ENCODE measurements at places on chromosomes 13 and 19.

GRCh38 chr19:49614096-49614833, 23.3 kb downstream of the PRR12 start:
- DNase-seq = peak; percentile 44

DNA sequence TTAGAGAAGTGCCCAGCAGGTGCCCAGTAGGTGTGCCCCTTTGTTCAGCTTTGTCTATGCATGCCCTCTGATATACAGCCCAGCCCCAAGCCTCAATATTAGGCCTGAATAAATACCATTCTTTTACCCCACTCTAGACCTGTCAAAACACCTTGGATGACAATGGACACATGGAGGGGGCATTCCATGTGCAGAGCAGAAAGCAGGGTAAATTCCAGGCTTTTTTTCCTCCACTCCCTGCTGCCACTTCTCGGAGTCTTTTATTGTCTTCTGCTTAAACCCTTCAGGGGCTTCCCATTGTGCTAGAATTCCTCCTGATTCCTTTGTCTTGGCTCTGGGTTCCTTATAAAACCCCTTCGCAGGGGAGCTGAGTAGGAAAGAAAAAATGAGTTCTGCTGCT, 5.8 kb upstream of the FRY start:
- DNase-seq = no peak

GRCh38 chr13:47628666-47629065, 372.4 kb downstream of the SUCLA2 start:
- no peak for DNase-seq

GRCh38 chr13:32284927-32285632, 30.1 kb downstream of the ZAR1L start:
- DNase-seq = no peak

DNA sequence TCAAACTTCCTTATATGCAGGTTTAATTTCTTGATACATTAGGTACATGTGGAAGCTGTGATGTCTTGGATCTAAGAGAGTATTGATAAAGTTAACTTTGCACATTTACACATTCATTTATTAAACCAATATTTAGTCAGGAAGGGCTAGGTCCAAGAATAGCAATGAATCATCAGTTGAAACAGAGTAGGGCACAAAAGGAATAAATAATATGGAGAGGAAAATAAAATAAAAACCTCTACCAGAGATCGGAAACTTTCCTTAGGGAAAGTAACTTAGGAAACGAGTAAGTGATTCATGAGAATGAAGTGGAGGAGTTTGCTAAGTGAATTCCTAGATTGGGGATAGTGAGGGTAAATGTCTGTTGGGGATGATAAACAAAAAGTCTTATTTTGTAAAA, 259.4 kb upstream of the DACH1 start:
- DNase-seq = no peak

Data from activated T-cell treated with anti-CD3 and anti-CD28 coated beads, Interleukin-2, amount 50 U/mL, for 48 hours (primary cell).